ENCODE measurements at places on chromosomes 1 and 21.
A peak's percentile ranks its signal among the peaks of the same experiment; 100 is the strongest.

- DNase-seq = peak; percentile 60
These were observed 58.4 kb downstream of the PLXNA2 start for GRCh38 chr1:208185801-208186231.

GRCh38 chr1:18415448-18416027 is 65.2 kb upstream of the KLHDC7A start:
- no peak for DNase-seq

- no peak for DNase-seq
These were observed 39.5 kb upstream of the MCOLN3 start for GRCh38 chr1:85087659-85088407.

DNA sequence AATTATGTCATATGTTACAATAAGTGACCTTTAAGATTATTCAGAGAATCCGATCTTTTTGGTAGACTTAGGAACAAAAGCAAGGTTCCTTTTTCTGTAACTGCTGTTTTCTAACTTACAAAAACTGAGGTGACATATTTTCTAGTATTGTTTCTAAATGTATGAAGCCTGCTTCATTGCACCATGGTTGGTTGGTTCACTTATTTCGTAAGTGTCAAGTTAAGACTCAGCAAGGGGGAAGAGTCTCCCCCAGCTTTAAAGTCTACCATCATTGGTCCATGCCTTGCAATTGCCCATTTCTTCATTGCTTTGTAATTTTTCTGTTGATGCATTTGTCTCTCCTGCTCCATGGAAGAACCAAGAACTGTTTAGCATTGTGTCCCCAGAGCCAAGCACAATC is 136.9 kb downstream of the DISC1 start:
- peak; percentile 34 for DNase-seq

DNA sequence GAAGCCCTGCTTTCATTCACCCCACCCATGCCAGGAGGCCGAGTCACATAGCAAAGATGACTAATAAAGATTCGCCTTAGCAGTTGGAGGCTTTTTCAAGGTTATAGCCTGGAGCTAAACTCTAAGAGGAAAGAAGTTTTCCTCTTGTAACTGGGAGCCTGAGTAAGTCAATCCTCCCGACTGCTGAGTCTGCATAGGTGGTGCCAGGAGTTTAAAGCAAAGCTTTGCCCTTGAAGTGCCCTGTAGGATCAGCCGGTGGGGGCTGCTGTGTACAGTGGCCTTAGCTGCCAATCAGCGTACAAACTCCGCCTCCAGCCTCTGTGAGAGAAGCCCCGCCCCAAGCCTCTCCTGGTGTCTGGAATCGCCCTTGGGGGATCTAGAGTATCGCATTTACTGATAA is 147.5 kb upstream of the SPATA6 start:
- DNase-seq = no peak

GRCh38 chr1:191022856-191023255 is 545.2 kb upstream of the BRINP3 start:
- no peak for DNase-seq

- DNase-seq = no peak
These were observed 220.7 kb upstream of the VAMP3 start for GRCh38 chr1:7550261-7550865.

DNA sequence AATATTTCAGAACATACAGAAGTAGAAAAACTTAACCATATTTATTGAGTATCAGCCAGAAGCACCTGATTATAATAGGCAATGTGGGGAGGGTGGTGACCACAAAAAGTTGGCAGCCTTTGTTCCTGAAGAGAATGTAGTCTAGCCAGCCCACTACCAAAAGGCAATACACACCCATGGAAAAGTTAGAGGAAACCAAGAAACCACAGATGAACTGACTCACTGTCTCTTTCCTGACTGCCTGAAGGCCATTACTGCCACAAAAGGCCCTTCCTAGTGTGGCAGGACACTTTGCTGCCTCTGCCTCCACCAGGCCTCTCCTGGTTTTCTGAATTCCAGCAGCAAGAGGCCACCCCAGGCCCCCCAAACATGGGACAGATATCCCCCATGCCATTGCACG is 14.6 kb upstream of the PROX1 start:
- no peak for DNase-seq

GRCh38 chr1:167797015-167797414 is 75.2 kb downstream of the MPZL1 start:
- DNase-seq = peak; percentile 80

- no peak for DNase-seq
These were observed 99.2 kb upstream of the KCNK2 start for GRCh38 chr1:214983126-214983869.
